Activated CD4-positive, CD25-positive, alpha-beta regulatory T cell treated with anti-CD3 and anti-CD28 coated beads, Interleukin-2, amount 50 U/mL, for 16 hours (primary cell): ENCODE measurements at places on chromosomes 11 and 22.

DNA sequence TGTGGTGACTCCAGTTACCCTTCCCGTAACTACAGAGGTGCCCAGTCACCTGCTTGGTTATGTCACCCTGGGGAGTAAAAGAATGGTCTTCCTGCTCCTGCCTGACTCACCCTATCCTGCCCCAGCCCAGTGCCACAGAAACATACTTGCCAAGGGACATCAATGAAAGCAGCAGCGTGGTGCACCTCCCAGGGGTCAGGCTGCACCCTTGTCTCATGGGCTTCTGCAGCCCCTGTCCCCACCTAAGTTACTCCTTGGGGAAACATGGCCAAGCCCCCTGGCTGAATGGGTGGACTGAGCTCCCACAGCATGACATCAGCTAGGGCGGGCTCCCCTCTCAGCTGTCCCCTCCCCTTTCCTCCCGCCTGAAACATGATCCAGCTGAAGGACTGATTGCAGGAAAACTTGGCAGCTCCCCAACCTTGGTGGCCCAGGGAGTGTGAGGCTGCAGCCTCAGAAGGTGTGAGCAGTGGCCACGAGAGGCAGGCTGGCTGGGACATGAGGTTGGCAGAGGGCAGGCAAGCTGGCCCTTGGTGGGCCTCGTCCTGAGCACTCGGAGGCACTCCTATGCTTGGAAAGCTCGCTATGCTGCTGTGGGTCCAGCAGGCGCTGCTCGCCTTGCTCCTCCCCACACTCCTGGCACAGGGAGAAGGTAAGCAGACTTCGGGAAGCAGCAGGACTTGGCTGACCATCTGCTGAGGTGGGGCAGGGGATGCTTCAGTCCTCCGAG is at the start of gene HTR3A:
HTR3A (plus strand) TSS at position 368 of the 730 bp plus-strand sequence; CDS start at position 586, 218 bp downstream.
- no peak for DNase-seq

DNA sequence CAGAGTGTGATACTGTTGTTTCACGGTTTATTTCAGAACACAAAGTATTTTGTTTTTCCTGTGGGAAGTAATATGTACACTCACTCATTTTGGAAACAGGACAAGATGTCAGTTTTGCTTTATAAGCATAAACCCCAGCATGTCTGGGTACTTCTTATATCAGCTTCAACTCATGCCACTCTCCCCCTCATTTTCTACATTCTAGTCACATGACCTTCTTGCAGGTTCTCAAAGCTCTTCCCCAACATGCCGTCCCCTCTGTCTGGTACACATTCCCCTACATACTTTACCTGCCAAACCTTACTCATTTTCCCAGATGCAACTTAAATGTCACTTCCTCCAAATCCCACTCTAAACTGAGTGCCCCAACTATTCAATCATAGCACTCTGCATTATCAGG is 1.6 kb upstream of the CTR9 start:
- DNase-seq: no peak

DNA sequence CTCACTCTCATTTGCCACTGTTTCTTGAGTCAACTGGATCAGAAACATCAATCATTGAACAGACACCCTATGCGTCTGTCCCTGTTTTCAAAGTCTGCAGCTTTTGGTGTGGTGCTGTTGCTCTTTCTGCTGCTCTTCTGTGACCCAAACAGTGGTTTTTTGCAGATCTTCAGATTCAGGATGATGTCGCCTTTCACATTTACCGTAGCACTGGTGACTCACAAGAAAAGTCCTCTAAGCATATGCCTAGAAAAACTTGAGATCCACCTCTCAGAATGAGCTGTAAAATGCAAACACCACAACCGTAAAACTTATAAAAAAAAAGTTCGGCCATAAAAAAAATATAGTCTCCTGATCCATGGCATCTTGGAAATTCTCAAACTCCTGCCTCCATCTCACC is 400.4 kb downstream of the NTM start:
- no peak for DNase-seq

DNA sequence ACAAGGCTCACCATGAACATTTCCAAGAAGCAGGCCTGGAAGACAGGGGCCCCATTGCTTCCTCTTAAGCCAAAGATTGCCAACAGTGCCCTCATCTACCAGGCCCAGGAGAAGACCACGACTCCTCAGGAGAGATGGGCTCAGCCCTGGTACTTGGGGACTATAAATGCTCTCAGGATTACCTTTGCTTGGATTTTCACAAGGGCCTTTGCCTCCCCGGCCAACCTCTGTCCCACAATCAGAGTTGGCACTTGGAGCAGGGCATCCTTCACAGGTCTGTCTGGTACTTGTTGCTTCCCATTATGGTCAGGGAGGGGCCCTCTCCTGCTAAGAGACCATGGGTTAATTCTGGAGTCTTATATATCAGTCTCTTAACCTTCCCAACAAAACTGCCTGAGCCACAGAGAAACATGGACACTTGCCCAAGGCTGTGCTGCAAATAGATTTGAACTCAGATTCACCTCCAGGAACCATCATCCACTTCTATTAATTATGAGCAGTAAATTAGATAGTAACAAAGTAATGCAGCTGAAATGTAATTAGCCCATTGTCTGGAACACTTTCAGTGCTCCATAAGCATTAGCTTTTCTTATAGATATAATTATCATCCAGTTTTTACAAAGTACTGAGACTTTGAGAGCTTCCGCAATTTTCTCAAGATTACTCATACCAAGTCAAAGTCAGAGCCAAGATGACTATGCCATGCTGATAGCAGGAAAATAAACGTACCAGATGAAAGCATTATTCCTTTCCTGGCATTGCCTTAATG is 33.5 kb downstream of the POU2AF3 start:
- no peak for DNase-seq

GRCh38 chr11:1012740-1013630 is 23.5 kb downstream of the MUC6 start:
- no peak for DNase-seq

DNA sequence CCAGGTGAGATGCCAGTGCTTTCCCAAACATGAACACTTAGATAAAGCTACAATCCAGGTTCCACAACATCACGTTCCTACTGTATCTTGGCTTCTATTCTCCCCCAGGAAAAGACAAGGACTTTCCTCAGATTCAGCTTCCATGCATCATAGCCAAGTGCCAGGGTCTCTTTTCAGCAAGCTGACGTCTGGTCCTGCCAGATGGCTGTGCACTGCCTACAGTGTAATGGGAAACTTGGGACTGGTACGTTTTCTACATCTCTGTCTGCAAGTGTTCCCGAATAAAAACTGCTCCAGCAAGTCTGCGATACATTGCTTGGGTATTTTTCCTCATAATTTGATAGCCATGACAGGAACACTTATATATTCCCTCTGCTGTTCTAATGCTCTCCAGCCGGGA is 412.5 kb downstream of the FAM181B start:
- no peak for DNase-seq

GRCh38 chr22:46518038-46518437 is 19.4 kb downstream of the CELSR1 start:
- DNase-seq: no peak

- DNase-seq: no peak
Measured at GRCh38 chr11:26860091-26860780, 133.7 kb upstream of the FIBIN start.

DNA sequence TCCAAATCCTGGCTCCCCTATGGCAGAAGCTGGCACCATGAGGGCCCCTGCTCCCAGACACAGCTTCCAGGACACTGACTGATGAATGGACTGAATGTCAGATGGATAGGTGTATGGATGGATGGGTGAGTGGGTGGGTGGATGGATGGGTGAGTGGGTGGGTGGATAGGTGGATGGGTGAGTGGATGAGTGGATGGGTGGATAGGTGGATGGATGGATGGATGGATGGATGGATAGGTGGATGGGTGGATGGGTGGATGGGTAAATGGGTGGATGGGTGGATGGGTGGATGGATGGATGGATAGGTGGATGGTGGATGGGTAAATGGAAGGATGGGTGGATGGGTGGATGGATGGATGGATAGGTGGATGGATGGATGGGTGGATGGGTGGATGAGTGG is 4.3 kb downstream of the FGF3 start:
- no peak for DNase-seq

DNA sequence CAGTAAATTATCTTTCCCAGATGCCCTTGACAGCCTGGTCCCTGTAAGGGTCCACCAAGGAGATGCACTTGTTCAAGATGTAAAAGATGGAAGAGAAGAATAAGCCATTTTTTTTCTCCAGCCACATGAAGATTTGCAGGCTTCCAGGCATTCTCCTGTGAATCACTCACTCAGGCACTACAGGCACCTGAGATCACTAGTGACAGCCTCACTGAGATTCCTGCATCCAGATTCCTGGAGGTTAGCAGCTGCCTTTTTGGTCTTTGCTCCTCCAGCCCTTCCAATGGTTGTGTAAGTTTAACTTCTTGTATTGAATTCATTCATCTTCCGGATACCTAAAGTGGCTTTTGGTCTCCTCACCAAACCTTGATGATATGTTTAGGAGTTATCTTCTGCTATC is 630.2 kb upstream of the CADM1 start:
- no peak for DNase-seq

- DNase-seq: no peak
Measured at GRCh38 chr11:44633641-44634040, 68.2 kb downstream of the CD82 start.

DNA sequence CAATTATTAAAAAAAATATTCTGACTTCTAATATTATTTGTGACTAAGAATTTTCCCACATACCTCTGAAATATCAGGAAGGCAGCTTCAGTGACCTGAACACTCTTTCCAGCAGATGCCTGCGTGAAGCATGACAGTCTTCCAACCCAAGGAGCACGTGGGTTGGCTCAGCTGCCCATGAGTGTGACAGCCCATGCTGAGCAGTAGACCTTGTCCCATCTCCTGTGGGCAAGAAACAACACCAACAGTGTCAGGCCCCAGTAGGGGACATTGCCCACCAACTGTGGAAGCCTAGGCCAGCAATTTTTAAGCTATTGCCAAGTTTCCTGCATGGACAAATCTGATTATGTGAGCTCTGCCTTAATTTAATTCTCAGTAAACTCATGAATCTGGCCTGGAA is 66.4 kb upstream of the OLFML1 start:
- DNase-seq: no peak

- no peak for DNase-seq
Measured at GRCh38 chr11:7520011-7520942, 6.5 kb downstream of the PPFIBP2 start.

- no peak for DNase-seq
Measured at GRCh38 chr22:38773363-38773946, 17.7 kb upstream of the SUN2 start.

DNA sequence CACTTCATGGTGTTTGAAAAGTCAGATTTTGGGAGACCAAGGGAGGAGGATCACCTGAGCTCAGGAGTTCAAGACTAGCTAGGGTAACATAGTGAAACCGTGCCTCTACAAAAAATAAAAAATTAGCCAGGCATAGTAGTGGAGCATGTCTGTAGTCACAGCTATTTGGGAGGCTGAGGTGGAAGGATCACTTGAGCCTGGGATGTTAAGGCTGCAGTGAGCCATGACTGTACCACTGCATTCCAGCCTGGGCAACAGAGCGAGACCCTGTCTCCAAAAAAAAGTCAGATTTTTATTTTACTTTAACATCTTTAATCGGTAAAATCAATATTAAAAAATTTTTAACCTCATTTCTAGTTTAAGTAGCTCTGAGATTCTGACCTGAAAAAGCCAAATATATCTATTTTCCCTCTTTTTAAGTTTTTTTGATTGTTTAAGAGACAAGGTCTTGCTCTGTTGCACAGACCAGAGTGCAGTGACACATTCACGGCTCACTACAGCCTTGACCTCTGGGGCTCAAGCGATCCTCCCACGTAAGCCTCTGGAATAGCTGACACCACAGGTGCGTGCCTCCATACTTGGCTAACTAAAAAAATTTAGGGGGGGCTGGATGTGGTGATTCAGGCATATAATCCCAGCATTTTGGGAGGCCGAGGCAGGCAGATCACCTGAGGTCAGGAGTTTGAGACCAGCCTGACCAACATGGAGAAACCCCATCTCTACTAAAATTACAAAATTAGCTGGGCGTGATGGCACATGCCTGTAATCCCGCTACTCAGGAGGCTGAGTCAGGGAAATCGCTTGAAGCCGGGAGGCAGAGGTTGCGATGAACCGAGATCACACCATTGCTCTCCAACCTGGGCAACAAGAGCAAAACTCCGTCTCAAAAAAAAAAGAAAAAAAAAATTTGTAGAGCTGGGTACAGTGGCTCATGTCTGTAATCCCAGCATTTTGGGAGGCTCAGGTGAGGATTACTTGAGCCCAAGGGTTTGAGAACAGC is 48.4 kb downstream of the SFI1 start:
- DNase-seq: no peak

- no peak for DNase-seq
Measured at GRCh38 chr22:20319041-20319744, 667 bp downstream of the DGCR6L start.

DNA sequence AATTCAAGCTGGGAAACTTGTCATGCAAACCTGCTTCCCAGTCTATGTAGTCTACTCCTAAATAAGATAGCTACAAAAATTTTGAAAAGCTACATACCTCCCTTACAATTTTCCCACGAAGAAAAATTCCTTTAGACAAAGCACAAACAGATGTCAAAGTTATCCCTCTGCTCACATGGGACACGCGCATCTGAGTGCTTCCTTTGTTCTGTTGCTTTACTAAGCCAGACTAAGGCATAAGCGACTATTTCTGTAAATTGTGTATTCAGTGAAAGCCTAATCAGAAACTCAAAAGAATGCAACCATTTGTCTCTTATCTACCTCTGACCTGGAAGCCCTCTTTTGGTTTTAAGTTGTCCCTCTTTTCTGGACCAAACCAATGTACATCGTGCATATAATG is 583.7 kb upstream of the B3GAT1 start:
- DNase-seq: no peak

DNA sequence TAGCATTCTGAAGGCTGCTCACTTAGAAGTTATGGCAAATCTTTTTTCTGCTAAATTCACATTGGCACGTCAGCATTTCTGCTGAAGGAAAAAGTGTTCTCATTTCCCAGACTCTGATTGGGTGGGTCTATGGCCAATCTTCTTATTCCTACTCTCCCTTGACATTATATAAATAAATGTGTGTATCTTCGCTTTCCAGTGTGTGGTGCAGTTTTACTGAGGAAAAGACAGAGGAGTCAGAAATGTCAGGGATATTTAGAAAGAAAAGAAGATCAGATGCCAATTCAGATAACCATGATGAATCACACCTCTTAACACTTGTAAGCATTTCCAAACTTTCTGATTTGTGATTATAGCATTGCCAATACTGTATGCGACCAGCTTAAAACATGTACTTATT is 3.2 kb upstream of the BDNF start:
- no peak for DNase-seq

DNA sequence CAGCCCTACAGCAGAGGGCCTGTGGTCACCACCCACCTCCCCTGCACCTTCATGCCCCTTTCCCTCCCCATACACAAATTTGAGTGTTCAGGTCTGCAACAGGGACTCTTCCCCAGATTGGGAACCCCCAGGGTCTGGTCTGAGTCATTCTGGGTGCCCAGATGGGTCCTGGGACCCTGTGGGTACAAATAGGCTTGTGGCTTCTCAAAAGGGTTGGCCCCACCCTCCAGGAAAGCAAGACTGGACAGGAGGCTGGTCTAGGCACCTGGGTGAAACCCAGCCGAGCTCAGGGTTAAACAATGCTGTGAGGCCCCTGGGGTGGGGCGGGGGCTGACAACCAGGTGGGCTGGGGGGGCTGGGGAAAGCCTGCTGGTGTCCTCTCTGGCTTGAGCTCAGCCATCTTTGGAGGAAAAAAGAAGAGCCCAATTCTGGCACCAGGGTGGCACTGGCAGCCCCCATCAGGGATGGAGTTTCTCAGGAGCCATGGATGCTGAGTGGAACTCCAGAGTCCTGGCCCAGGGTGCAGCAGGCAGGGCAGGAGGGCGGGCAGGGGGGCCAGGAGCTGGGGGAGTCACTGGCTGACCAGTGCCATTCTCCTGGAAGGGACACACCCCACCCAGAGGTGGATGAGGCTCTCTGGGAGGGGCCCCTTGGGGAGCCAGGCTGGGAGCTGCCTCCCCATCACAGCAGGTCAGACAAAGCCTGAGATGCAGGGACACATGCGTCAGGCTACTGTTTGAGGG is 1.1 kb downstream of the SEPTIN5 start:
- DNase-seq: no peak
